ENCODE measurements at places on chromosomes 1 and 21.

GRCh38 chr1:222994511-222995235 lies 148.4 kb downstream of the TLR5 start:
- DNase-seq, result no peak

DNA sequence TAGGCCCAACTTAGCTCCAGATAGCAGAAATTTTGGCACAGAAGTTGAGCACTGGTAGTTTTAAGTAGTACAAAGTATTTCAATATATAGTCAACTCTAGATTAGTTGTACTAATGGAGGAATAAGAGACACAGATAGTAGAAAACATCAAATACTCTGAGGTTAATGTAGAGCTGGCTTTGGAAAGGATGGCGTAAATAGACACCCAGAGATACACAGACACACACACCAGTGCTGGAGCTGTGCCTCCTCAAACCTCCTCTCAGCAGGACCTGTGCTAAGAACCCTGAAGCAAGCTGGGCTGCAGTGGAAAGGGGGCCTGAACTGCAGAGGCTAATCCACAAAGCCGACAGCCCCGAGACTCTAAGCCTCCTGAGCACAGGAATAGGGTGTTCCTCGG lies 67.0 kb upstream of the EDEM3 start:
- no peak for DNase-seq

DNA sequence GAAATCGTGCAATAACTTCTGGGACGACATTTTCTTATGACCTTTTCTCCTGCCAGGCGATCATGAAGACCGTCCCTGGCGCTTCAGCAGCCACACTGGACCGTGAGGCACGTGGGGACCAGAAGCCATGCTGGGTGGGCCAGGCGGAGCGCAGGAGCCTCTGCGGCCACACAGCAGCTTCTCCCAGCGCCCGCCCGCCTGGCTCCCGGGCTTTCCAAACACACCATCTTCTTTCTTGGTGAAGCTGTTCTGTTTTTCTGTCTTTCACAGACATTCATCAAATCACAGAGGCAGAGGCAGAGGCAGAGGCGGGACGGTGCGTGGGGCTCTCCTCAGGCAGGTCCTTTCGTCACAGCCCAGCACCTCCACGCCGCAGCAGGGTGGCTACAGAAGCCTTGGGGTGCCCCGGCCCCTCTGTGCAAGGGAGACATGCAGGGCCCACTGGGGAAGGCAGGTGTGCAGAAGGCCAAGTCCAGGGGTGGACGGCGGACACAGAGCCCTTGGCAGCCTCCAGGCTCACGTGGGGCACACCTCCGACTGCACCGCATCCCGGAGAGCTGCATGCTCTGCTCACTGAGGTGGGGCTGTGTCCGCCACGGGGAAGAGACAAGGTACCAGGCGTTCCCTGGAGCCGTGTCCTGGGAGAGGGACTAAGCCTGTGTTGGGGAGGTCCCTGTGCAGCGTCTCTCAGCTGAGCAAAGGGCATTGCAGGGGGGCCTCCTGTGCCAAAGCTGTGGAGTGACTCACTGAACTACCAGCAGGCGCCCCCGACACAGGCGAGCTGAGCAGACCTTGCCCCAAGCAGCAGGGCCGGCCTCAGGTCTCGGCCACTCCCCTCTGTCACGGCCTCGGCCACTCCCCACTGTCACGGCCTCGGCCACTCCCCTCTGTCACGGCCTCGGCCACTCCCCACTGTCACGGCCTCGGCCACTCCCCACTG lies 2.6 kb upstream of the TMEM240 start:
- DNase-seq, result no peak

DNA sequence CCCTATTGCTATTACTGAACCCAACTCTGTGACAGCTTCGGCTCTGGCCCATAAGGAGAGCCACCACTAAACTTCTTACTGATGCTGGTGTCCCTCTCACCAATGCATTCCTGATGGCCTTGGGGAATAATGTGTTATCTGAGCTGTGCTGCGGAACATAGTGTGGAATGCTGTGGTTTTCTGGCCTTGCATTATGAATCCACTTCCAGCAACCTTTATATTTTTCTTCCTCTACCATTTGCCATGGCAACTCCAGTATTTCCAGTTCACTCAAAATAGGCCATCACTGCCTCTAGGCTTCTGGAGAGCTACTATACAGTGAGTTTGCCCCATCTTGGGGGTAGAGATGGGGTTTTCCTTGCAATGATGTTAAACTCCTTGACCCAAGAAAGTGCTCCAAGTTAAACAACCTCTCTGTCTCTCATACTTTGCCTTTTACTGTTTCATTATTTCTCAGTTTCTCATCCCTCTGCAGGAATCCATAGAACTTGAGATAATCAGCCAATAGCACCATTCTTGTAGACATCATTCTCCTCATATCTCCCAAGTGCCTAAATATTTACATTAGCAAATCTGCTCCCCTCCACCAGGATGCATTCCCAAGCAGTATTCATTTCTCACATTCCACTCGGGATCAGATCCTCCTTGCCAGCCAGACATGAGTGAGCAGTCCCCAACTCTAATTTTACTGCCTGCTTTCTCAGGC lies 11.1 kb upstream of the RAVER2 start:
- DNase-seq, result no peak

GRCh38 chr1:36775716-36776115 lies 258.6 kb downstream of the GRIK3 start:
- DNase-seq, result no peak

DNA sequence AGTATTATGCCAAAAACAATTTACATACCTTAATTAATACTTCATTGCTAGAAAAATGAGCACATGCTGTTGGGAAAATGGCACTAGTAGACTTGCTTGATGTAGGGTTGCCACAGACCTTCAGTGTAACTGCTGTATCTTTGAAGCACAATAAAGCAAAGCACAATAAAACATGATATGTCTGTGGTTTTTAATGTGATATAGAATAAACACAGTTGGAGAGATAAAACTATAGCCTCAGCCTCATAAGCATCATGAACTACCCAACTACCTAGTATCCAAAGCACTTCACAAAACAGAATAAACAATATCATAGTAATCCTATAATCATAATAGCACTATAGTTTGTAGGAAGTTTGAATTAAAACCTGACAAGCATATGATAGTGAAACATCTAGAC lies 143.5 kb downstream of the SYT14 start:
- no peak for DNase-seq

DNA sequence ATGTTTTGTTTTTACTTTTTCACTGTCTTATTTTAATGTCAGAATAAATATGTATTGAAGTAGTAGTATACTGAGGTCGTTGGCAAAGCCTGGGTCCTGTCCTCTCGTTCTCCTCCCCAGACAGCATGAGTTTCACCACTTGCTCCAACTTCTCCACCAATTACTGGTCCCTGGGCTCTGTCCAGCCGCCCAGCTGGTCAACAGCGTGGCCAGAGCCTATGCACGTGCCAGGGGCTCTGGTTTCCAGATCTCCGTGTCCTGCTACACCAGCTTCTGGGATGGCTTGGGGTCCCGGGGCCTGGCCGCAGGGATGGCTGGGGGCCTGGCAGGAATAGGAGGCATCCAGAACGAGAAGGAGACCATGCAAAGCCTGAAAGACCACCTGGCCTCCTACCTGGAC lies 19.3 kb downstream of the PTPN14 start:
- DNase-seq, result no peak

GRCh38 chr1:217453816-217454215 lies 177.1 kb downstream of the GPATCH2 start:
- no peak for DNase-seq

DNA sequence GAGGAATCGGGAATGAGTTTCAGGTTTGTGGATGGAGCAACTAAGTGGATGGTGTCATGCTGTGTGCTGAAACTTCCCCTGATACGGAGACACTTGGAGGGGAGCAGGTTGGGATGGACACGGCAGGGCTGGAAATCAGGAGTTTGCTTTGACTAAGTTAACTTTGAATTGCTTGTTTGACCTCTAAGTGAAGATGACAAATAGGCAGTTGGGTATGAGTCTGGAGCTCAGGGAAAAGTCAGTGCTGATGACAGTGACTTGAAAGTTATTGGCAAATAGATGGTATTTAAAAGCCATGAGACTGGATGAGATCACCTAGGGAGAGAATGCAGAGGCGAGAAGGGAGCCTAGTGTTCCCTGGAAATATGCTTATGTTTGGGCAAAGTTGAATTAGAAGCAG lies 12.8 kb upstream of the ZSCAN20 start:
- no peak for DNase-seq

- DNase-seq, result no peak
These were observed 244.4 kb downstream of the MATN1 start for GRCh38 chr1:30478799-30479563.
